Islet precursor cell (in vitro differentiated cells): ENCODE measurements at places on chromosomes 7 and 10.
A peak's percentile ranks its signal among the peaks of the same experiment; 100 is the strongest.

DNA sequence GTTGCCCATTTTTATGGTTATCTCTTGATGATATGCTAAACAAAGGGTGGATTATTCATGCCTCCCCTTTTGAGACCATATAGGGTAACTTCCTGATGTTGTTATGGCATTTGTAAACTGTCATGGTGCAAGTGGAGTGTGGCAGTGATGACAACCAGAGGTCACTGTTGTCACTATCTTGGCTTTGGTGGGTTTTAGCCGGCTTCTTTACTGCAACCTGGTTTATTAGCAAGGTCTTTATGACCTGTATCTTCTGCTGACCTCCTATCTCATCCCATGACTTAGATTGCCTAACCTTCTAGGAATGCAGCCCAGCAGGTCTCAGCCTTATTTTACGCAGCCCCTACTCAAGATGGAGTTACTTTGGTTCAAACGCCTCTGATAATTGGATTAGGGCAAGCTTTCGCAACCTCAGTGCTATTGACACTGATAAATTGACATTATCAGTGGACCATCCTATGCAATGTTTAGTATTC is 36.9 kb downstream of the BAG3 start:
- DNase-seq: peak; percentile 91

- DNase-seq: no peak
These were observed 4.0 kb upstream of the CFAP58 start for GRCh38 chr10:104349623-104350126.

GRCh38 chr7:7821517-7821916 is 103.1 kb upstream of the RPA3 start:
- DNase-seq: no peak

DNA sequence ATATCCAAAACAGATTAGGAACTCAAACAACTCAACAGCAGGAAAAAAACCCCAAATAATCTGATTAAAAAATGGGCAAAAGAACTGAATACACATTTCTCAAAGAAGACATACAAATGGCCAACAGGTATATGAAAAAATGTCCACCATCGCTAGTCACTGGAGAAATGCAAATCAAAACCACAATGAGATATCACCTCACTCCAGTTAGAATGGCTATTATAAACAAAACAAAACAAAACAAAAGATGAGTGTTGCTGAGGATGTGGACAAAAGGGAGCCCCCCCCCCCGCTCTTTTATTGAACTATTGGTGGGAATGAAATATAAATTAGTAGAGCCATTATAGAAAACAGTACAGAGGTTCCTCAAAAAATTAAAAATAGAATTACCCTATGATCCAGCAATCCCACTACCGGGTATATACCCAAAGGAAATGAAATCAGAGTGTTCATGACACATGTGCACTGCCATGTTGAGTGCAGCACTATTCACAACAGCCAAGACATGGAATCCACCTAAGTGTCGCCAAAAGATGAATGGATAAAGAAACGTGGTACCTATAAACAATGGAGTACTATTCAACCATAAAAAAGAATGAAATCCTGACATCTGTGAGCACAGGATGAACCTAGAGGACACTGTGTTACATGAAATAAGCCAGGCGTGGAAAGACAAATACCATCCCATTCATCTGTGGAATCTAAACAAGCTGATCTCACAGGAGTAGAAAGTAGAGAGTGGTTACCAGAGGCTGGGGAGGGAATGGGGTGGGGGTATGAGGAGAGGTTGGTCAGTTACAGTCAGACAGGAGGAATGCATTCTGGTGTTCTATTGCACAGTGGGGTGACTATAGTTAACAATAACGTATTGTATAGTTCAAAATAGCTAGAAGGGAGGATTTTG is 78.1 kb upstream of the RHEB start:
- DNase-seq: peak; percentile 85

DNA sequence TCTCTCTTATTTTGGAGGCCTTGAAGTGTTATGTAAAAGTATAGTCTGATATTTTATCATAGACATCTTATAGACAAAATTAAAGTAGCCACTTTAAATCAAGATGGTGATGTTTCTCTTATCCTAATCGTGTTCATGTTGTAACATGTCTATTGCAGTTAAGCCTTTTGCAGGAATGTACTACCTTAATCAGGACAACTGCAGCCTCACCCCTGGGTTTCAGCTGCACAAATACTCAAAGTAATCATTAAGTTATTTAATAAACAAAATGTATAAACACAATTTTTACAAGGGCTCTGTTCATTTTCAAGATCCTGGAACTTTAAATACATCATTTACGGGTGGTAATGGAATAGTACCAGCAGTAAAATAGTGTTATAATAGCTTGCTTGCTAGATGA is 14.4 kb upstream of the KIF5B start:
- DNase-seq: no peak

DNA sequence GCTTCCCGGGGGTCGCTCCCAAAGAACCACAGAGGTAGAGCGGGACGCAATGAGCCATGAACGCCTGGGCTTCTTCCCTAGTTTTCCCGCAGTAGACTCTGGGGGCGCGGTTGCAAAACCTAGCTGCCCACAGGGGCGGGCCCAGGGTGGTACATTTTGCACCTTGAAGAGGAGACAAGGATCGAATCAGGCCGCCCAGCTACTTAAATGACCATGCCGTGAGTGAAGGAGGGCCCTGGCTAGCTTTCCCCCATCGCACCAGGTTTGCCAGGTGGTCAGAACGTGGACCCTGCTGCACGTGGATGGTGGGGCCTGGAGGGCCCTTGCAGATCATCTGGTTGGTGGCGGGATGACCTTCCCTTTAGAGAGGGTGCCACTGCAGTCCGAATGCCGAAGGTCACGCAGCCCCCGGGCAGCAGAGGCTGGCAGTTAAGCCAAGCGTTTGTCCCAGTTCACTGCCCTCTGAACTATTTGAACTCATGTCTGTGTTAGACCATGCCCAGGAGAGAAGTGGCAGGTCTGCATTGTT is 604 bp upstream of the SHTN1 start:
- peak; percentile 74 for DNase-seq

DNA sequence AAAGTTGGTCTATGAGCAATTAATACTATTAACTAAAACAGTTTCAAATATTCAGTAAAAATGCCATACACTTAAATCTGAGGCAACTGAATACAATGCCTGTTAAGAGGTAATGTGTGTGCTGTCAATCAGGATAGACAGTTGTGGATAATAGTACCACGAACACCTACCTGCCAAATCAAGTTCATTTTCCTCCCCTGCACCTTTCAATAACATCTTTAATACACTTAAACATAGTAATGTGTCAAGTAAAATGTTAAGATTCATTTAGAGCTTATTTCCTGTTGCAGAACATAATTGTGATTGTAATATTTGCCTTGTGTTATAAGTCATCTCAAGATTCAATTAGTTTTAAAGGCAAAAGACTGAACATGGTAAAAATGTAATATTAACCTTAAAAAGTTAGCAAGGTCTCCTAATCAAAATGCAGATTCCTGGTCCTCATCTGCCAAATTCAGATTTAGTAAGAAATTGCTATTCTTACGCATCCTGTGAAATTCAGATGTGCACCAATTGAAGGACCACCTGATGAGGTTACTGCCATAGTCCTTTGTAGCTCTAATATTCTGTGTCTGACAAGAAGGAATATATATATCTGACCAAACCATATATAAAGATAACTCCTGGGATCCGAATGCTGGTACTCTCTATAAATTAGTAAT is 37.1 kb downstream of the COL1A2 start:
- DNase-seq: no peak

DNA sequence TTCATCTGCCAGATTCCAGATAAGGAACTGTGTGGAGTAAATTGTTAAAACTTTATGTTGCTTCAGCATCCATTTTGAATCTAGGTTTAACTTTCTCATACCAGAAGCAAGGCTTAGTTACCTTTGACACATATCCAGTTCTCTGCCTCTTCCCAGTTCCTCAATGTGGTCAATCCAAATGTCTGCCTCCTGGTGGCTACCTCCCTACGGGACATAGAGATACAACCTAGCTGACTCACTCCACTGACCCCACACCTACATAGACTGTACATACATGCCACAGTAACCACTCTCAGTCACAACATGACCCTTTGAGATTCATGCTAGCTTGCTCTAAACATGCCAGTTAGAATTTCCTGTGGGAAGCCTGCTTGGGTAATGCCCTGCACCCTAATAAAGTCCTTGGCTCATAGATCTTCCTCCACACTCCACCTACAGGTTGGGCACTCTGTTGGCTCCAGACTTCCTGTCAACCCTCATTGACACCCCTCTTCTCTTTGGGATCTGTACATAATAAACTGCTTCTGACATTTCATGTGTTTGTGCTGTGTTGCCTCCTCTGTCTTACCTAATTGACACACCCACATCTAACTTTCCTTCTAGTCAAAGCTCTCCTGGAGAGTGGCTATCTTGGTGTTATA is 278.1 kb downstream of the HTR7 start:
- peak; percentile 69 for DNase-seq

GRCh38 chr10:122974023-122974422 is 6.2 kb upstream of the PSTK start:
- no peak for DNase-seq

DNA sequence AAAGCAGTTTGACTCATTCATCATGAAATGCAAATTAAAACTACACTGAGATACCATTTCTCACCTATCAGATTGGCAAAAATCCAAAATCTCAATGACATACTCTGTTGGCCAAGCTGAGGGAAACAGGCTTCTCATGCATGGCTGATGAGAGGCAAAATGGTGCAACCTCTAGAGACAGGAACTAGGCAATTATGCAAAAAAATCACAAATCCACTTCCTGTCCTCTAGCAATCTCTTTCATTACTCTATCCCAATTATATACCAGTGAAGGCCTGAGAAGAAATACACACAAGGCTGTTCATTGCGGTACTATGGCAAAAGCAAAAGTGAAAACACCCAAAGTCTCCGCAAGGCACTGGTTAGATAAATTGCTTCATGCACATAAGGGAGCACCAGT is 25.9 kb upstream of the PTPRN2 start:
- no peak for DNase-seq

- DNase-seq: no peak
These were observed 389.4 kb downstream of the SORCS1 start for GRCh38 chr10:106775127-106775526.

DNA sequence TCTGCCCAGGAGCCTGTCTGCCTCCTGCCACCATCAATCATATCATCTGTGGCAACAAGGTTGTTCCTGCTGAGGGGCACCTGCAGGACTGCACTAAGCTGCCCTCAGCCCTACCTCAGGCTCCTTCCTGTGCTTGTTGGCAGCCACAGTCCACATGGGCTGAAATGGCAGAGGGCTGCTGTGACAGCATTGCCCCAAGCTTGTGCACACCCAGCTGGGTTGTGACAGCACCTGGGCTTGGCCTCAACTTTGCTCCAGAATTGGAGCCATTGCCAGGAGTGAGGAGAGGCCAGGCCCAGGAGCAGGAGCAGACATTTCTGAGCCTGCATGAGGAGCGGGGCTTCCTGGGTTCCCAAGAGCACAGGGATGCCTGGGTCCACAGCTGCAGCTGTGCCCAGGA is 340.9 kb upstream of the CHRM2 start:
- DNase-seq: no peak

DNA sequence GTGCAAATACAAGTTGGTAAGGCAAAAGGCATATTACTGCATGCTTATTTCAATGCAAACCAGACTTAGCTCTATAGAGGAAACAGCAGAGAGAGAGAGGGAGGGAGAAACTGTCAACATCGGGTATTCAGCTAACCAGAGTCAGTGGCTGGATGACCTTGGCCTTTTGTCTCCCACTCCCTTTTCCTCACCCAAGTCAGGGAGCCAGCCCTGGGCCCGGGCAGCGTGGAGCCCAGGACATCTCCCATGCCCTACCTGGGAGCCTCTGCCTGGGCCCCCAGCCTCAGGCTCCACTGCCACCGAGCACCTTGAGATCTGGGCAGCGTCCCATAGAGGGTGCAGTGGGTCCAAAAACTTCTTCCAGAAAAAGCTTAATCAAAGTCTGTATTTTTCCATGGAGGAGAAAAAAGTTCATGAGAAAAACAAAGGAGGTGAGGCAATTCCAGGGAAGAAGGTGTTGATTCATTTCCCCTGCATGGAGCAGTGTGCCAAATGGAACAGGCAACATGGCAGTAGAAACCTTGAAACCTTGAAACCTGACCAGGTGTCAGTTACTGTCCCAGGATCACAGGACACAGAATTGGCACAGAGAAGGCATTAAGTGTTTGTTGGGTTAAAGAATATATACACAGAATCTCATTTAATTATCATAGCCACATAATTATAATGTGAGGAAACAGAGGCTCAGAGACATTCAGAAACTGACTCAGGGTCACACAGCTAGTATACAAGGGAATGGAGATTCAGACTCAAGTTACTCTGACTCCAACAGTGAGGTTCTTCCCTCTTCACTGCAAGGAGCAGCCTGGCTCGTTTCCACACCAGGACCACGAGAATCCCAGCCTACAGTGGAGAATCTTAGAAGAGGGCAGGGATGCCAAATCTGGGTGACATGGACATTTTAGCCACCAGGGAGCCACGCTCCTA is 5.8 kb upstream of the NCOA4 start:
- DNase-seq: peak; percentile 43

DNA sequence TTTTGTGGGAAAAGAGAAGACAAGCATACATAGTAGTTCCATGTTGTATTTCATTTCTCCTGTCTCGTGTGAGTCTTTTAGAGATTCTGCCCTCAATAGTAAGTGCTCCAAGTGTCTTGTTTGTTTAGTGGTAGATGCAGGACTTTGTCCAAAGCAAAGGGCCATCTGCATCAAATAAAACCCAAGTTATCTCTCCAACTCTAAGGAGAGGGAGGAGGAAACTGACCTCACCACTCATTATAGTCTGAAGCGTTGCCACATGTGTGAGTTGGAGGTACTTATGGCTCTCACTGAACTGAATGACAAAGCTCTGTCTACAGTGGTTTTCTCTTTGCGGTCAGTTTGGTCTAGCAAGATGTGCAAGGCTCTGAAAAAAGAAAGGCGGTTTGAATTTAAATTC is 272.6 kb downstream of the DOCK4 start:
- DNase-seq: no peak

- peak; percentile 38 for DNase-seq
These were observed 8.7 kb upstream of the KCP start for GRCh38 chr7:128919241-128919640.

GRCh38 chr10:70331486-70332268 is 47.9 kb upstream of the NPFFR1 start:
- DNase-seq: peak; percentile 53

- DNase-seq: no peak
These were observed 9.3 kb downstream of the ITGA8 start for GRCh38 chr10:15710455-15710854.

GRCh38 chr7:5549096-5549763 is 125.6 kb upstream of the TNRC18 start:
- peak; percentile 96 for DNase-seq

DNA sequence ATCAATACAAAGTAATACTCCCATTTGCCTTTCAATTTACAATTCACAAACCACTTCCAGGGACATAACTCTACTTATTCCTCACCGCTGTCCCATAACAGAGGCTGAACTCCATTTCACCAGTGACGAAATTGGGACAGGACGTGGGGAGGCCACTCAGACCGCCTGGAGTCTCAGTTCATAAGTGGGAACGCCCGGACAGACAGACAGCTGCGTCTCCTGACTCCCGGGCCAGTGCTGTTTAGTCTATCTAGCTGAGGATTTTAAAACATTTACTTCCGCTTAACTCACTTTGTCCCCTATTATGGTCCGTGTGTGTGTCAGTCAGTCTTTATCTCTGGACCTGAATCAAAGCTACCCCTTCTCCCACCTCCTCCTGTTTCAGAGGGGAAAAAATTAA is 67.4 kb upstream of the ZNF438 start:
- no peak for DNase-seq

- peak; percentile 75 for DNase-seq
These were observed 6.0 kb downstream of the BRI3 start for GRCh38 chr7:98287486-98287959.
